ENCODE measurements at places on chromosomes 12 and 14.

DNA sequence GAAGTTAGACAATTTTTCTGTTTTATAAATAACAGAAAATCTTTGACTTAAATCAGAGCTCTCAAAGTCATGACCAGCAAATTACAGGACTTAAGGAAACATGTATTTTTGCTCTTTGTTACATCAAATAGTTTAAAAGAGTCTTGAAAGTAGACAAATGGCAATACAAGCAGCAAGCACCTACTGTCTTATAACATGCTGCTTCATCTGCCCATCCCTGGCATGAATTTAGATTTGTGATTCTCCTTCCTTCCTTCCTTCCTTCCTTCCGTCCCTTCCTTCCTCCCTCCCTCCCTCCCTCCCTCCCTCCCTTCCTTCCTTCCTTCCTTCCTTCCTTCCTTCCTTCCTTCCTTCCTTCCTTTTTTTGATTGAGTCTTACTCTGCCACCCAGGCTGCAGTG, 715.6 kb upstream of the FLRT2 start:
- no peak for DNase-seq

DNA sequence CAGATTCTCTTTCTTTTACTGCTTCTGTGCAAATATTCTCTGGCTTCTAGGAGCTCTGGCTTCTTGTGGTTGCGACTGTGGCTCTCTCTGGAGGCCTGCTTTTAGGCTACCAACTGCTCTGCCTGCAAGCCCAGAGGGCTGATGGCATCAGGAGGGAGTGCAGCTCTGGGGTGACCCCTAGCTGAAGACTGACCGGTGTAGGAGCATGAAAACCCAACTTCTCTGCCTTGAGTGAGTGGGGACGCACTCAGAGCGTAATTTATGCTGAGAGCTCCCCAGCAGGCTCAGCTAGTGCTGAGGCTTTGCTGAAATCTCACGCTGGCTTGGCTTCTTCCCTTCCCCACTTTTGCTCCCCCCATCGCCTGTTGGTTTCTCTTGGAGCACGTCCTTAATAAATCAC, 29.9 kb upstream of the RBM19 start:
- no peak for DNase-seq

GRCh38 chr12:118350908-118351559, 21.7 kb downstream of the TAOK3 start:
- no peak for DNase-seq

- DNase-seq: no peak
These were observed 33.3 kb upstream of the PPP1CC start for GRCh38 chr12:110775997-110776396.

DNA sequence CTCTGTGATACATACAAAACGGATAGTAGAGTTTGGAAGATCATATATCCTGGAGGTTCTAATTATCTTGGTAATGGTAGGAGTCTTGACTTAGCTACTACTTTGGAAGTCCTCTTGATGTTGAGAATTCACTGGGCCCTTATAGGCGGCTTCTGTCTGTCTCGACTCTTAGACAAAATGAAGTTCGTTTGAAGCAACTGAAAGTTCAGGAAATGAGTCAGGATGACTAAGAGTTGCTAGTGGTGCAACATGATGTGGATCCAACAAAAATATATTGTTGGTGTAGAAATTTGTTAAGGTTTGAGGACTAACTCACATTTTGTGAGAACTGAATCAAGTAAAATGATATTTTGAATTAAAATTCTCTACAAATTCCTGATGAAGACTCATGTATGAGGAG, 272.7 kb downstream of the AEBP2 start:
- no peak for DNase-seq

GRCh38 chr12:76240281-76240680, 107.9 kb downstream of the BBS10 start:
- no peak for DNase-seq

Measured in activated CD8-positive, alpha-beta memory T cell treated with anti-CD3 and anti-CD28 coated beads for 4 hours (primary cell).